ENCODE measurements at places on chromosomes 5 and 9. TPM values are rescaled to one million over a fixed set of nuclear protein-coding genes. Genes with fewer than 3 reads are reported as not detected.

DNA sequence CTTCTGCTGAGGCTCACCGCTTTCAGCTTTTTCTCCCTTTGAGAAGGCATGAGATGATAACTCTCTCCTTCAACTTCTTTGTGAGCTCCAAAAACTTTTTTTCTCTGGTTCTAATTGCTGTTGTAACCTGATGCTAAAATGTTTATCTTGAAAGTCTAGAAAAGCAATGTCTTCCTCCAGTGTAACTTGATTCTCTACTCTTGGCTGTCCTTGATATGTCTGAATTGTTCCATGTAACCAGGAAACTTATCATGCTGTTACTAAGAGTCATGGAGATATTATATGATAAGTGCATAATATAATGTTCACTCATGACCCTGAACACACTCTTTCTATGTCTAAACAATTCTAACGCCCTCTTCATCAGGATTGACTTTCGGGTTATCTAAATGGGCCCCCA, 128.0 kb upstream of the ABCA1 start:
- no peak for DNase-seq

- no peak for DNase-seq
These were observed 3.3 kb upstream of the PURA start for GRCh38 chr5:140110646-140110957.

DNA sequence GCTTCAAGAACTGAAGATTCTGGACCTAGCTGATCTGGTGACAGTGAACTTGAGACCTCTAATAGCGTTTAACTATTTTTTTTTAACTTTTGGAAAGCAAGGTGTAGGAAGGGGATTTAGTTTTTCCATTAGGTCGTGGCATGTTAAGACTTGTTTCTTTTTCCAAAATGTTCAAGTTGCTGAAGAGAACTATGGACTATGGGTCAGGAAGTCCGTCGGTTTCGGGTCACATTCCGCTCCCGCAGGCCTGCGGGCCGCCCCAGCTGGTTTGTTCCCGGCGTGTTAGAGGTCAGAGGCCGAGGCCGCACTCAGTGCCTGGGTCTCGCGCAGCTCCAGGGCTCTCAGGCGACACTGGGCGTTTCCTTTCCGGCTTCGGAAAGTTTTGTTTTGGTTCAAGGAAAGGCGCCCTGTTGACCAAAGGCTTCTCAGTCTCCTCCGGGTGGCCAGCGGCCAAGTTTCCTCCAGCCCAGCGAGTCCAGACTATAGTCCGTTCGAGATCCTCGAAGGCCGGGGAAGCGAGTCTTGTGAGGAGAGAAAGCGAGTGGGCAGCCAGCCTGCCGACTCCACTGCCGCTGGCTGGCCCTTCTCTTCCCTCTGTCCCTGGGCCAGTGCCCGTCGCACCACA, 586 bp upstream of the FCHO2 start:
- peak; percentile 62 for DNase-seq

The SQSTM1 gene
- polyA plus RNA-seq: 104 TPM

DNA sequence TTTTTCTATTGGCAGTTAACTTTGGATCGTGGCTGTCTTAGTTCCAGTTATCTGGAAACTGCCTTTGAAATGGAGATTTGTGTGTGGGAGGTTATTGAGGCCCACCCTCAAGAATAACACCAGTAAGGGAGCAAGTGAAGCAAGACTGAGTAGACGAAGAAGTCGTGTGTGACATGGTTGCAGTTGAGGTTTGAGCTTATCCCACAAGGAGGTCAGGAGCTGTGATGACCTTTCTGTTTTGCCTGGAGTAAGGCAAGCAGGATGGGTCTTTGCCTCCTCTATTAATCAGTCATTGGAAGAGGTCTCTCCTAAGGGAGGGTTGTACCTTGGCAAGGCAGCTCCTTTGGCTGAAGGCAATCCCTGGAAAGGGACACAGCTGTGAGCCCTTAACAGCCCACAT, 49.6 kb upstream of the CTXN3 start:
- DNase-seq: no peak

GRCh38 chr5:132458651-132459030, 31.9 kb downstream of the IRF1 start:
- no peak for DNase-seq

DNA sequence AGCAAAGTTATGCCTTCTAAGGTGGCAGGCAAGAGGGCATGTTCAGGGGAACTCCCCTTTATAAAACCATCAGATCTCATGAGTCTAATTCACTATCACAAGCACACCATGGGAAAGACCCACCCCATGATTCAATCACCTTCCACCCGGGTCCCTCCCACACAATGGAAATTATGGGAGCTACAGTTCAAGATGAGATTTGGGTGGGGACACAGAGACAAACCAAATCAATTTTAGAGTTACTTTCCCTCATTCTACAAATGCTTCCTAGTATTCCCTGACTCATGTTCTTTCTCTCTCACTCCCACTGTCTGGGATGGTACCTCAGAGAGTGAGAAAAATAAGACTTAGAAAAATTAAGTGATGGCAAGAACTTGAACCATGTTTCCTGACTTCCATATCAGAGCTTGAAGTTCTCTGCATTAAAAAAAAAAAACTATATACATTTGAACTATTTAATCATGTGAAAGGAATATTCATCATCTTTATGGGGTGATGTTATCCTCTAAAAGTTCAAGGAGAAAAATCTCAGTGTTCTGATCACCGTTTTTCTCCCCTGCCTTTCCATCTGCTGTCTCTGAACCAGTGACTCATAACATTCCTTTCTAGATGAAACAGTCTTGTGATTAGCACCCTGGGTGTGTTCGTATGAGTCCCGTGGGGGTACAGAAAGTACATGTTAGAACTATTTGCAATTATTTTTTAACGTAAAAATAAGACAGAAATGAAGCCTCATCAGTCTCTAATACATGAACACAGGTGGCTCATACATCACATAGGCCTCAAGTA, 282.9 kb downstream of the SLF1 start:
- DNase-seq: no peak

The FCN1 gene
- 3.7 TPM for polyA plus RNA-seq

The TNFSF15 gene
- 8.4 TPM for polyA plus RNA-seq

DNA sequence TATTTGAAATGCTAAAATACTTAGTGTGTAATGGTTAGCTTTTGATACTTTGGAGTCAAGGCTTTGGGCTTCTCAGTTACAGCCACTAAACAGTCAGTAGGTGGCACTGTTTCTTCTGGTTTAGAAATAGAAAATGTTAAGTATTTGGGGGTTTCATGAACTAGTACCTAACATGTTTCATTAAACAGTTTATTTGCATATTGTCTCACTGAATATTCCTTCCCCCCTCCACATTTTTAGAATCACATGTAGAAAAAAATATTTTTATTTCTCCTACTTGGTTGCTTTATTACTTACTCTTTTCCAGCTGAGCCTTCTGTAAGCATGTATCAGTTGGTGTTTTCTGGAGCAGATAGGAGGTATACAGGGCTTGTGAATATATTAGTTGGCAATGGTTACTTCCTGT, 48.0 kb downstream of the IPO11 start:
- peak; percentile 26 for DNase-seq

DNA sequence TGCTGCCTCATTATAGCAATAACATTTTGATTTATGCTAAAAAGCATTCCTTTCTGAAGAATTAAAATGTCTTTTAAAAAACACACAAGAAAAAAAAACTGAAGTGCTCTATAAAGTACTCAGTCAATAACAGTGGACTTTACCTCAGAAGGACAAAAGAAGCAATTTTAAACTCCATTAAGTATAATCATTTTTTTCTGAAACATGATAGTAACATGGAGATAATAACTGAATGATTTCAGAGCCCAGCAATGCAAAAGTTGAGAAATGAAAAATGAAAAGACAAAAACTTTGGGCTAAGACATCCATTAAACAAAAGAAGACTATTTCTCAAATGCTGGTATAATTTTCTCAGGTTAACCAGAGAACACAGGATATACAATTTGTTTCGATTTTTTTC, 78.7 kb downstream of the RFX3 start:
- no peak for DNase-seq

DNA sequence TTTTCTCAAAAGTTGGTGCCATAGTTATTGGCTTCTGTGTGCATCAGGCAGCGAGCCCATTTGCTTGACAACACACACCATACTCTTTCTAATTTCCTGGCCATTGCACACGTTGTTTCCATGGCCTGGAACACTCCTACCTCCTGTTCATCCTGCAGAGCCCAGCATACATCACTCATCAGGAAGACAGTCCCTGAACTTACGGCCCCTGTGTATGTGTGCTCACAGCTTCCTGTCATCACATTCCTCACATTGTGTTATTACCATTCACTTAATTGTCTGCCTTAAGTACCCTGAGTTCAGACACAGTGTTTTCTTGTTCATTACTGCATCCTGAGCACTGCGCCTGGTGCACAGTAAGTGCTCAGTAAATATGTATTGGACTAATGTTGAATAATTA, 355.9 kb downstream of the PRELID2 start:
- no peak for DNase-seq

DNA sequence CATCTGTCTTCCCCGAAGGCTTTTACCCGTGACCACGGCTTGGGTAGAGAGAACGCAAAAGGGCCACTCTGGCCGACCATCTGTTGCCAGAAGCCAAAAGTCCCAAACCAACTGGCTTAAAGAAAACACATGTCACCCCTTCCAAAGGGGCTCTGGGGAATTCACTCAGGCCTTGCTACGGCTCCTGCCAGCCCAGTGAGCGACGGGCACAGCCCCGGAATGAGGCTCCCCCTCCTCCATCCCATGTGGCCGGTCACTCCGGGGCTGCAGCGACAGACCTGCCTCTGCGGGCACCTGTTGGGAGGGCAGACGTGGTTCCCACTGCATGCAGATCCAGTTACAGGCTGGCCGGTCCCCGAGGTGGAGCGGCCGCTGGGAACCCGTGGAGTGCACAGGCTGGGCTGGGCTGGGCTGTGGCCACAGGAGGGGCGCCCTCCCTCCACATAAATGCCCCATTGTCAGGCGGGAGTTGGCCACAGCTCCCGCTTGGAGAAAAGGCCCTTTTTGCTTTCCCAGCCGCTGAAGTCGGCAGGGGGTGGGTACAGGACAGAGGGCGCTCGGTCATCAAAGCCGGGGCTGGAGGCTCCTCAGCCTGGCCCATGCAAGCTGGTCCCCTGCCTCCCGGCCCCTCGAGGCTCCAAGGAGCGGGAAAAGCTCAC, 19.9 kb downstream of the NOTCH1 start:
- DNase-seq: no peak

GRCh38 chr9:5375790-5376477, 36.3 kb upstream of the RLN1 start:
- DNase-seq: no peak

The FIBCD1 gene
- 0.56 TPM for polyA plus RNA-seq

- peak; percentile 74 for DNase-seq
These were observed 118.8 kb upstream of the RPS23 start for GRCh38 chr5:82396871-82397514.

The SLC36A1 gene
- 10.1 TPM for polyA plus RNA-seq

DNA sequence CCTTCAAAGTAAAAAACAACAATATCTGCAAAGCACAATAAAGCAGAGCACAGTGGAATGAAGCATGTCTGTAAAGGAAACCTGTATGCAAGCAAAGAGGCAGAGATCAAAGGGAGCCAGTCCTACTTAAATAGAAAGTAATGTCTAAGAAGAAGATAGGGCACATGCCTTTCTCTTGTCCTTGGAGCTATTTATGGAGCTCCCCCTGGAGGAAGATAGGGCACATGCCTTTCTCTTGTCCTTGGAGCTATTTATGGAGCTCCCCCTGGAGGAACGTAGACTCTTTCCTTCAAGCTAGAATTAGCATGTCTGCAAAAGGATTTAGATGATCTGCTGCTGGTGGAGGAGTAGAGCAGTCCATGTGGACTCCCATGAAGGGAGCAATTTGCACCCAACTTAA, 168.1 kb upstream of the RASEF start:
- DNase-seq: no peak

The MAMDC4 gene
- polyA plus RNA-seq: 9.9 TPM

DNA sequence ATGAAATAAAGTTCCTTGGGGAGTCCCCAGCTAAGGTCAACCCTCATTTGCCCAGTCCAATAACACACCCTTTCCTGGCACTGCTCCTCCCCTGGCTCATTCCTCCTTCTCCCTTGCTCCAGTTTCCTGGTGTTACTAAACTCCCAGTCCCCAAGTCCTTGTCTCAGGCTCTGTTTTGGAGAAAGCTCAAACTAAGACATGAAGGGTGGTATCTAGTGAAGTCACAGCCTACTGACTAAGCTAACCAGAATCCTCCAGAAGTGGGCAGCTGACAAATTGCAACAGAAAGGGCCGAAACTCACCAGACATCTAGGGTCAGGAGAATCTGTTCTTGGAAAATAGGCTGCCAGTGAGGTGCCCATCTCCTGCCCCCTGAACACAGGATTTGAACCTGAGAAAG, 118.7 kb upstream of the NEK6 start:
- DNase-seq: no peak

The PPIC gene
- 35.3 TPM for polyA plus RNA-seq

- DNase-seq: no peak
These were observed 29.9 kb upstream of the PRSS3 start for GRCh38 chr9:33765411-33765810.

The TPPP gene
- 3.5 TPM for polyA plus RNA-seq

The TRIP13 gene
- 11.0 TPM for polyA plus RNA-seq

- DNase-seq: no peak
These were observed 319.6 kb downstream of the DRD1 start for GRCh38 chr5:175124251-175124813.

- DNase-seq: no peak
These were observed 293.0 kb upstream of the DAP start for GRCh38 chr5:11054014-11054413.

DNA sequence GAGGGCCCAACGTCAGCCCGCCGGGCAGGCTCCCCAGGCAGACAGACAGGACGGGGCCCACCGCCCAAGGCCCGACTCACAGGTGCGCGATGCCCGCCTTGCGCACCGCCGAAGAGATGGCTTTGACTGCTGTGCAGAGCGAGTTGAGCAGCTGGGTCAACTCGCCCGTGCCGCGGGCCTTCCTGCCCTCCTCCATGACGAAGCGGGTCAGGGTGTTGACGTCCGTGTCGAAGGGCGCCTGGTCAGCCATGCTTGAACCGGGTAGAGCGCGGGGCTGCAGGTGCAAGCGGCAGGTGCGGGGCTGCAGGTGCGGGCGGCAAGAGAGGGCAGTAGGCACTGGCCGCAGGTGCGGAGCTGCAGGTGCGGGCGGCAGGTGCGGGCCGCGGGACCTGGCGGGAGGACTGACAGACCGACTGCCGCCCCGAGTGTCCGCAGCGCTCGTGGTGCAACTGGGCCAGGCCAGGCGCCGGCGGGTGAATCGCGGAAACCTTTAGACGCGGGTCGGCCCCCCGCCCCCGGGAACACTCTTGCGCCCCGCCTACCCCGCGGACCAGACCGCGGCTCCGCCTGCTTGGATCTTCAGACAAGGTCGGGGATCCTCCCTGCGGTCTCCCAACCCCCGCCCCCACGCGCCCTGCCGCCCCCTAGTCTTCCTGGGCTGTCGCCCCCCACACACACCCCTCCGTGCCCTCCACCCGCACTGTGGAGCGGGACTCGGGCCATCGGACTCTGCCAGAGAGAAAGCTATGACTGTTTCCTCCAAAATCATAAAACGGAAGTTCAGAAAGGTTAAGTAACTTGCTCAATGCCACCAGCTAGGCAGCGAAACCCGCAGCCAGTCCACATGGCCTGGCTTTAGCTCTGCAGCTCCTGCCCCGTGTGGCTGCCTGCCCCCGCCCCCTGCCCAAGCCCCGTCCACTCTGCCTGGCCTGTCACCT, at the start of gene FBP1:
Gene FBP1, minus strand, starts transcription at position 458 of the 938 bp plus-strand sequence. Its CDS starts 208 bp downstream, at position 250.
- no peak for DNase-seq

The QRFP gene
- 0.34 TPM for polyA plus RNA-seq

Measured in renal cortex interstitium (tissue), 15 donors.